Panc1 (cell line): ENCODE measurements at places on chromosomes 12 and 14.

DNA sequence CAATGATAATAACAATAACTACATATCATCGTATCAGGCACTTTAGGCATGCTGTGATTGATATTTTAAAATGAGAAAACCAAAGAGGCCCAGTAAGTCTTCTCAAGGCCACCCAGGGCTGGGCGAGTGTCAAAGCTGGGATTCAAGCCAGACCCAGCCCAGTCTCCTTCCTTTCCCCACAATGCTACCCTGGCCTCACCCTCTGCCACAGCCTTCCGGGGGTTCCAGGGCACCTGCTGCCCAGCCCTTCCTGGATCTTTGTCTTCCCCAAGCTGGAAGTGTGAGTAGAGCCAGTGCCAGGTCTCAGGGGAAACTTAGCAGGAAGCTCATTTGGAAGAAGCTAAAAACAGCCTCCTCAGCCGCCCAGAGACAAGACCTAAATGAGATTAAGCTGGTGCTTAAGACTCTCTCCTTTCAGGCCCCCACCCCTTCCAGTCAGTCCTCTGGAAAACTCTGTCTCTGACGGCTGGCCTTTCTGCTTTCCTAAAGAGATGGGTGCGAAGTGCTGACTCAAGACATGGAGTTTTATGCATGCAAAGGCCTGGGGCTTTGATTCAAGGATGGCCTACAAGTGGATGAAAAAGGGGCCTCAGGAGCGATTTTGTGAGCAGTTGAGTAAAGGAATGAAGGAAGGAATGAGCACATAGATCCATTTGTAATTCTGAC is 184.2 kb downstream of the KCNA5 start:
- H3K27ac ChIP-seq: no peak overlapping the region
- no peaks in the 10 kb centered on the region for H3K27me3 ChIP-seq
- no peaks in the 10 kb centered on the region for H3K4me1 ChIP-seq
- H3K4me3 ChIP-seq: no peak overlapping the region
- DNase-seq: no peak
- no peaks in the 10 kb centered on the region for H3K36me3 ChIP-seq

DNA sequence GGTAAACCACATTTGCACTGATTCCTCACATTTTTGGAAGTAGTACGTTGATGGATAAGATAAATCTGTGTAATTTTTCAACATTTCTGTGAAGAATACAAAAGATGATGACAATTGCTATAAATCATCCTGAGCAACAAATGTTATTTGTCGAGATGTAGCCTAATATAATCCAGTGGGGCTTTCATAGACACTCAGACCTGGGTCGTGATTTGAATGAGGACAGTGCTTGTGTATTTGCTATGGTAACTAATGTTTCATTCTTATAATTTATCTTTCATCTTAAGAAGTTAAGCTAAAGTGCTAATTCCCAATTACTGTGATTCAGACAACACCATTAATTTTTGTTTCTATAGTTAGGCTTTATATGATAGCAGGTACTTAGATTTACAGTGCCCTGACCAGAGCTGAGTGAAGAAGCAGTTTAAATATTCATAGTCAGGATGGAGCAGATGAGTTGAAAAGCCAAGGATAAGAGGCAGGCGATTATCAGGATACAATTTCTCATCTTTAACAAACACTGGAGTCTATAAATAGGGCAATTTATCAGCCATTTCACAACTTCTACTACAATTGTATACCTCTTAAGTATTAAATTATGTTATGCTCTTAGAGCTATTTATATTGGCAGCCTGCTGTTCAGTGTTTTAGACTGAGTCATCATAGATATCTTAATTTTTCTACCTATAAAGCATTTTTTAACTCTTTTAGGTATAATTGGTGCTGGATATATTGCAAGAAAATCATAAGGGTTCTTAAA is 359.9 kb downstream of the TRHDE start:
- no peak overlapping the region for H3K27ac ChIP-seq
- no peaks in the 10 kb centered on the region for H3K27me3 ChIP-seq
- H3K4me3 ChIP-seq: no peak overlapping the region
- no peaks in the 10 kb centered on the region for H3K4me1 ChIP-seq
- no peak for DNase-seq

DNA sequence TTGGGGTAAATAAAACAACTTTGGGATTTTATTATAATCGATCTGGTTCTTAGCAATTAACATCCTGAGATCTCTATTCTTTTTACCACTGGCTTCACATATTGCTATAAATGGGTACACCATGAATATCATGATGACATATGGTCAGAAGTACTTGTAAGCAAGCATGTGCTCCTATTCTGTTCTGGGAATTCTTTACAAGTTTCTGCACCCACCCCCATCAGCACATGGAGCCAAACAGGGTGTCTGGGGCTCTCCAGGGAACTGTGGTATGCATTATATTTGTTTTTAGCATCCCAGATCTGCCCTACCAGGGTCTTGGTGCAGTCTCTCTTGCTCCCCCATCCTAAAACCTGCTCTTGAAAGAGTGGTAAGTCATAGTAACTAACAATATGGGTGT is 31.3 kb downstream of the DMAC2L start:
- no peak overlapping the region for H3K4me3 ChIP-seq
- peaks cover 7% of the 10 kb centered on the region for H3K4me1 ChIP-seq
- DNase-seq: no peak
- H3K36me3 ChIP-seq: no peaks in the 10 kb centered on the region
- no peak overlapping the region for H3K27ac ChIP-seq
- H3K27me3 ChIP-seq: no peaks in the 10 kb centered on the region

DNA sequence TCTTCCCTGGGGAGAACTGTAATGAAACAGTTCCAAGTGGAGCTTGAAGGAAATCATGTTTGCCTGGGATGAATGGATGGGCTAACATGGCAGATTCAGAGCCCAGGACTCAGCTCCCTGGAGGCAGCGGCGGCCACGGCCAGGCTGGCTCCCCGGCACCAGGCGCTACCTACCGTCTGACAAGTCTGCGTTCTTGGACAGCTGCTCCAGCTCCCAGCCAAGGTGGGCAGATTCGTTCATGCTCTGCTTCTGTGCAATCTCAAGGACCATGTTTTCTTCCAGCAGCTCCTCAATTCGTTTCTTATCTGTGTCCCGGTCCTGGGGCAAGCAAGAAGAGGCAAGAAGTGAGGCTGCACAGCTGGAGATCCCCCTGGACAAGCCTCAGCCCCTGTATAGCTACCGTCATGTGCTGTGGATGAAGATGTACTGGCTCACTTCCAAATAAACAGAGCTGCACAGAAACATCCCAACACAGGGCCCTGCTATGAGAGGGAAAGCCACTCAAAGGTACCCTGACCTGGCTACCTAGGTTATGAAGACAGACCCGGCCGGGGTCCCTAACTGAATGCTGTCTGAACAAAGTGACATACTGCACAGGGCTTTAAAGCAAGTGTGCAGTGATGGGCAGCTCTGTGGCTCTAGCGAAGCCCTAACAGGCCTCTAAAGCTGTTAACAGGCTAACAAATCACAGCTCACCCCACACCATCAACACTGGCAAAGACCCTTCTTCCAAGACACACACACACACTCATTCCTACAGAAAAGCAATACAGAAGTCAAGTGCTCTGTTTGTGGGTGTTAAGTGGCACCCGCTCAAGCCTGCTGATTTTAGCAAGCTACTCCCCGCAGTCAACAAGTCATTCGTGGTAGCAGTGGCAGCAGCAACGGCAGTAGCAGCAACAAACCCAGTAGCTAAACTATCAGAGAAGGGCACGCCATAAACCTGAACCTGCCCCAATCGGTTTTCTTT is 80.4 kb upstream of the GPR68 start:
- H3K4me1 ChIP-seq: no peaks in the 10 kb centered on the region
- H3K36me3 ChIP-seq: no peaks in the 10 kb centered on the region
- H3K27me3 ChIP-seq: no peaks in the 10 kb centered on the region
- DNase-seq: no peak
- no peak overlapping the region for H3K4me3 ChIP-seq

- no peaks in the 10 kb centered on the region for H3K36me3 ChIP-seq
- no peak overlapping the region for H3K4me3 ChIP-seq
- no peak overlapping the region for H3K27ac ChIP-seq
Observed at GRCh38 chr14:59538936-59539335, 37.7 kb downstream of the CCDC175 start.

DNA sequence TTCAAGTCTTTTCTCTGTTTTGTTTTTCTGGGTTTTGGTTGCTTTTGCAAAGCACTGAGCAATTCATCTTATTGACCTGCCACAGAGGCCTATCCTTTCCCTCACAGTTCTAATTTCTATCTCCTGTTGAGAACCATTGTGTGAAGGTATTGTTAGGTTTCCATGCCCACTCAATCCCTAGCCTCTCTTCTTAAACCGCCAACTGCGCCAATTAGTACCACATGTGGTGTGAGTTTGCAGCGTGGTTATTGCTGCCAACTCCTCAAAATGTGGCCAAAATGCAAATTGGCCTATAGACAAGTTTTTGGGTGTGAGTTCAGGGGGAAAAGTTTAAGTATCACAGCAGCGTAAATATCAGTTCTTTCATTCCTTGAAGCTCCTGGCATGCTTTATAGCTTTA is 232.6 kb downstream of the FLRT2 start:
- H3K36me3 ChIP-seq: no peaks in the 10 kb centered on the region
- no peak overlapping the region for H3K27ac ChIP-seq
- no peaks in the 10 kb centered on the region for H3K27me3 ChIP-seq

DNA sequence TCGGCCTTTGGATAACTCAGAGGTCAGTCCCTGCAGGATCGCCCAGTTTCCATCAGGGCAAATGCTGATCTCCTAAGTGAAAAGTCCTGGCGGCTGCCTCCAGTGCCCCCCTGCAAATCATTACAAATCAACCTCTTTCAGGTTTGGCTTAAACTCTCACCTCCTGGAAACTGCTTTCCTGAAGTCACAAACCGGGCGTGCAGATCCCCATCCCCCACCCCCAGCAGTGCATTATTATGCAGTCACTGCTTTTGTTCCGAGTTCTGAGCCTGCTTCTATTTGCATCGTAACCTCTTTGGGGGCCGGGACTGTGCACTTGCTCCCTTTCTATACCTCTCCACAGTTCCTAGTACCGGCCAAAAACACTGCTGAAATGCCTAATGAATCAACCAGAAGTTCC is at the start of gene USP44:
Gene USP44, minus strand, starts transcription at position 172 of the 400 bp plus-strand sequence. CDS start 17,220 bp downstream, outside the sequence.
- DNase-seq: no peak
- peaks cover 12% of the 10 kb centered on the region; the same call in 1 of the 2 replicates for H3K27me3 ChIP-seq
- H3K36me3 ChIP-seq: no peaks in the 10 kb centered on the region
- no peak within 1 kb of the TSS for H3K27ac ChIP-seq
- no peak within 1 kb of the TSS for H3K4me3 ChIP-seq
- no peaks in the 10 kb centered on the region for H3K4me1 ChIP-seq

DNA sequence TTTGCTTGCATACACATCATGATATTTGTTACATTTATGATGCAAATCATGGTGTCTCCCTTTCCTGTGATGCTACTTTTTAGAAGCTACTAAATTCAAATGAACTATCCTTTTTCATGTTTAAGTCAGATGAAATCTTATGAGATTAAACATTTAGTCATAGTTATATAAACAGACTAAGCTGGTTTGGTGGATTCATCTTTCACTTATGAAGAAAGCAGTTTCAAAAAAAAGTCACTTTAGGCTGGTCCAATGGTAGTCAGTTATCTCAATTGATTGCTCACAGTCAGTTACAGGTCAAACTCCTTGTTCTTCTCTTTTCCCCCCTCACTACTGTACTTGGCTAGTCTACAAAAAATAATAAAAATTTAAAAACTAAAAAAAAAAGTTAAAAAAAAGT is 19.7 kb downstream of the SYCP3 start:
- peaks cover 8% of the 10 kb centered on the region for H3K4me1 ChIP-seq
- no peaks in the 10 kb centered on the region for H3K27me3 ChIP-seq

- no peaks in the 10 kb centered on the region for H3K27me3 ChIP-seq
- H3K27ac ChIP-seq: no peak overlapping the region
- no peak overlapping the region for H3K4me3 ChIP-seq
- H3K4me1 ChIP-seq: peaks cover 6% of the 10 kb centered on the region
- H3K36me3 ChIP-seq: no peaks in the 10 kb centered on the region
Observed at GRCh38 chr12:54127538-54128259, 61.1 kb downstream of the SMUG1 start.

DNA sequence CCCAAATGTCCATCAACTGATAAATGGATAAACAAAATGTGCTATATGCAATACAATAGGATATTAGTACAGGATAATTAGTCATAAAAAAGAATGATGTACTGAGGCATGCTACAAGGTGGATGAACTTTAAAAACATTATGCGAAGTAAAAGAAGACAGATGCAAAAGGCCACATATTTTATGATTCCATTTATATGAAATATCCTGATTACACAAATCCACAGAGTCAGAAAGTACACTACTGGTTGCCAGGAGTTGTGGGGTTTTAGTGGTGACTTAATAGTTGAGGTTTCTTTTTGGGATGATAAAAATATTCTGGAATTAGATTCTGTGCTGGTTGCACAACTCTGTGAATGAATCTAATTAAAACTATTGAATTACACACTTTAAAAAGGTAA is 12.6 kb downstream of the TRIM9 start:
- H3K36me3 ChIP-seq: no peaks in the 10 kb centered on the region
- DNase-seq: no peak
- no peak overlapping the region for H3K27ac ChIP-seq
- no peaks in the 10 kb centered on the region for H3K4me1 ChIP-seq

GRCh38 chr12:127280393-127281275 is 986.3 kb upstream of the TMEM132C start:
- H3K4me1 ChIP-seq: no peaks in the 10 kb centered on the region
- H3K27me3 ChIP-seq: no peaks in the 10 kb centered on the region
- no peak for DNase-seq

DNA sequence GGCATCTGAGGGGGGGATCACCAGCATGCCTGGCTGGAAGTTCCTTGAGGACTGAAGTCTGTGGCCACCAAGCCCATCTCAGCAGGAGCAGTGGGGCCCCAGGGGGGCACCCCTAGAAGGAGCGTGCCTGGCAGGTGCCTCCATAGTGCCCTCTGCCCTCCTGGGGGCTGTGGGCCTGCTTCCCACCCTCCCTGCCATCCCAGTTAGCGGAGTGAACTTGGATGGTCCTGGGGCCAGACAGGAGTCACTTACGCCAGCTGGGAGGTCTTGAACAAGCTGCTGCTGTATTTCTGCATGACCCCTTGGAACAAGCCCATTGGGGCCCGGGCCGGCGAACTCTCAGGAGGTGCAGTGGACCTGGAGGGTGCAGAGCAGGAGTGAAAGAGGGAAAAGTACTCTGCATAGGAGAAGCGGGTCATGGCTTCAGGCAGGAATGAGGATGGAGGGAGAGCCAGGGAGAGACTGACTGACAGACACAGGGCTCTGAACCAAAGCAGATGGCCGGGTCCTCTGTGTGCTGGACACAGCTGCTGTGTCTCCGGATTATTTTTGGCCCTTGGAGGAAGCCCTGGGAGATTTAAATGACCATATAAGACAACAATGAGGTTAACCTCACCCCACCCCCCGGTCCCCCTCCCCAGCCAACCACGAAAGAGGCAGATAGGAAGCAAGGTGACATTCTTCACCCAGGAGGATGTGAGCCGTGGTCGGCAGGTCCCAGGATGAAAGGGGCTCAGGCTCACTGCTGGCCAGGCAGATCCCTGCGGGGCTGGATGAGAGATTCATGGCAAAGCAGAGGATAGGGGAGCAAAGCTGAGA is 19.6 kb downstream of the ASB2 start:
- H3K27ac ChIP-seq: no peak overlapping the region
- H3K4me1 ChIP-seq: peaks cover 38% of the 10 kb centered on the region
- H3K27me3 ChIP-seq: no peaks in the 10 kb centered on the region
- H3K36me3 ChIP-seq: no peaks in the 10 kb centered on the region

DNA sequence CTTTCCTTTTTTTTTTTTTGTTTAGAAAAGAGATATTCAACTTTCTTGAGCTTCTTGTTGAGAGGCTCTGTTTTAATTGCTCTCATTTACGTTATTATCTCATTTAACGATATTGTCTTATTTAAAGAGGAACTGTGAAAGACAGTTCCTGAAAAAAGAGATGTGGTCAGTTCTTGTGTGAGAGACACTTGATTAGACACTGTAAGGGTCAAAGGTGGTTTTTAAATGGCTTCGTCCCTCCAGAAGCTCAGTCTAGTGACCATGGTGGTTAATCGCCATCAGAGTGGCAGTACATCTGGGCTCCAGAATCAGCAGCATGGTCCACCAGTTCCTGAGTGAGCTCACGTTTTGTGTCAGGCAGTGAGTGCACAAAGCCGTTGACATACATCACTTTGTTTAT is 57.9 kb upstream of the KCNA5 start:
- no peak overlapping the region for H3K27ac ChIP-seq
- H3K36me3 ChIP-seq: no peaks in the 10 kb centered on the region
- H3K27me3 ChIP-seq: peaks cover 6% of the 10 kb centered on the region; the same call in 1 of the 2 replicates
